ENCODE measurements at places on chromosomes 3 and 15.

- H3K4me3 ChIP-seq = no peak overlapping the region
- no peaks in the 10 kb centered on the region for H3K36me3 ChIP-seq
- H3K27me3 ChIP-seq = no peaks in the 10 kb centered on the region
- no peaks in the 10 kb centered on the region for H3K4me1 ChIP-seq
These were observed 29.1 kb downstream of the LOXL1 start for GRCh38 chr15:73955326-73955725.

GRCh38 chr15:31145271-31145911 lies 43.9 kb upstream of the TRPM1 start:
- no peak for DNase-seq
- no peaks in the 10 kb centered on the region for H3K36me3 ChIP-seq
- no peak overlapping the region for H3K4me3 ChIP-seq
- H3K27ac ChIP-seq = no peak overlapping the region

DNA sequence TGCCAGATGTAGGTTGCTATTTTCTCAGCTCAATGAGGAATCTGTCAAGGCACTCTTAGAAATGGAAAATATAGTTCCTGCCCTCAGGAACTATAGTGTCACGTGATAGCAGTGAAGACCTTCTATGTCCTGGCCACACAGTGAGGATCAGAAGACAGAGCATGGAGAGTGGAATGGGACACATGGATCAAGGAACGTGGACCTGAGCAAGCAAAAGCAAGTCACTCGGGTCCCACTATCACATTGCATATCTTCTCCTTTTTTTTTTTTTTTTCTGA lies 21.2 kb downstream of the SMAD3 start:
- H3K27me3 ChIP-seq = no peaks in the 10 kb centered on the region
- no peak overlapping the region for H3K4me3 ChIP-seq
- no peaks in the 10 kb centered on the region for H3K36me3 ChIP-seq
- no peak overlapping the region for H3K27ac ChIP-seq
- H3K4me1 ChIP-seq = peaks cover 7% of the 10 kb centered on the region

DNA sequence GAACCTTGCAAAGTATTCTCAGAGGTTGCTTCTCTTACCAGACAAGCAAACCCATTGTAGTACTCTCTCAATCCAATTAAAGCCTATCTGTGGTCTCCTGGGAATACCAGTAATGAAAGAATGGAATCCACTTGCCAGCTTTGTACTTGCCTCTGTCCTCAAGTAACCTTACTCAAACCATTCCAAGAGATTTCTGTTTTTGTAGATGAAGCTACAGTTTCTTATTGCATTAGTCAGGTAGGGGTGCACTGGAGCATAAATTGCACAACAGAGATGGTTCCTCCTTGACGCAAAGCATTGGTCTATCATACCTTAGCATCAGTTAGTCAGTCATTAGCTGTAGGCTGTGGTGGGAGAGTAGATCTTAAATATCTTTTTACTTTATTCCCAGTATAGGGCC lies 52.9 kb downstream of the BTLA start:
- H3K36me3 ChIP-seq = no peaks in the 10 kb centered on the region
- H3K4me3 ChIP-seq = no peak overlapping the region
- H3K4me1 ChIP-seq = no peaks in the 10 kb centered on the region
- no peak for DNase-seq
- H3K27ac ChIP-seq = no peak overlapping the region

Measured in aorta (tissue), 5 donors.